Stimulated activated CD8-positive, alpha-beta memory T cell treated with anti-CD3 and anti-CD28 coated beads, Interleukin-7, amount 100 ng/mL, for 1 hour (primary cell): ENCODE measurements at places on chromosomes 13 and 19.

DNA sequence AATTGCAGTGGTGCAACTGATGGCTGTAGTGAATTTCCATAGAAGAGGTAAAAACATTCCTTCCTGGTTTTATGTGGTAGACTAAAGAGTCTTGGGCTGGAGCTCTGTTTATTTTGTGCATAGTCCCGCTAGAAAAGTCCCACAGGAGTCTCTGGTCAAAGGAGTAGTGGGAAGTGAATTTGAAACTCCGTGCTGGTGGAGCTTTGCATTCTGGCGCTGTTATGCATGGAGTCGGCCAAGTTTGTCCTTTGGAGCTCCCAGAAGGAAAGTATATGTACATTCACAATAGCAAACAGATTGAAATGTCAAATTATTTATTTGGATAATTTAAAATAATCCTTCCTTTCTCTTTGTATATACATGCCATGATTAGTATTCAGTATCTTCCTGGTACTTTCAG lies 296.5 kb downstream of the LMO7 start:
- DNase-seq: no peak

- DNase-seq: no peak
These were observed 40.5 kb downstream of the KLF12 start for GRCh38 chr13:74093691-74094090.

GRCh38 chr13:45516757-45517156 lies 52.0 kb downstream of the COG3 start:
- no peak for DNase-seq

DNA sequence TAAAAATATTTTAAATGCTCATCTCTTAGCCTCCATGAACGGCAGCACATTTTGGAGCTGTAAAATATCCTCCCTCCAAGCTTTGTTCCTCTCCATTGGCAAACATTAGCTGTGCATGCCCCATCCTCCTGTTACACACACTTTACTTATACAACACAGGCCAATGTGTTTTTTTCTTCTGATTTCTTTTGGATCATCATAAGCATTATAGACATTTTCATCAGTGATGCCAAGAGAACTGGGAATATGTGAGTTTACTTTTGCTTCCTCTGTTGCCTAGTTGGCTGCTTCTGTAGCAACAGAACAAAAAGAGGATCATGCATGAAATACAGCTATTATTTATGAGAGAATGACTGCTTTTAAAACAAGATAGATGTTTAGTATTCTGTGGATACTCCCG lies 142.6 kb downstream of the PCDH9 start:
- DNase-seq: no peak

- no peak for DNase-seq
These were observed 153.9 kb downstream of the DACH1 start for GRCh38 chr13:71712988-71713653.

- no peak for DNase-seq
These were observed 443.4 kb downstream of the TBC1D4 start for GRCh38 chr13:75038393-75039113.

DNA sequence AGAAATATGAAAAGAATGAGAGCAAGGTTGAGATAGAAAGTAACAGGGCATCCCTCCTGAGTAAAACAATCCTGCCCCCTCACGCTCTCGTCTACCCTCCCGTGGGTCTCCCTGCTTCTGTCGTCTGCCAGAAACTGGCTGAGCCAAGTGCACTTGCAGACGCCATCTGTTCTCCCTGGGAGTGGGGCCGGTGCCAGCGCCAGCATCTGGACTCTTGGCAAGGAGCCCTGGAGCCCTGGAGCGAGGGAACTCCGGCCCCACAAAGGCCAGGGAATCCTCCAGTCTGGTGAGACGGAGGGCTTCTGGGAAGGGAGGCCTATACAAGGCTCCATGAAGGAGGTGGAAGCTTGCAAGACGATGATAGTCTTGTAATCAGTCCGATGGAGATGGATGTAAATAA lies 2.3 kb upstream of the TMEM91 start:
- DNase-seq: no peak
